ENCODE measurements at places on chromosomes 6 and 20. TPM values are rescaled to one million over a fixed set of nuclear protein-coding genes. Genes with fewer than 3 reads are reported as not detected.

BMP6 gene
- 0.77 TPM for total RNA-seq

CD83 gene
- total RNA-seq = 1.9 TPM

FAM83C gene
- total RNA-seq = not detected

WFDC12 gene
- total RNA-seq = not detected

LGSN gene
- total RNA-seq = not detected

SHLD1 gene
- 3.2 TPM for total RNA-seq

FAM135A gene
- total RNA-seq = 4.9 TPM

IRF4 gene
- total RNA-seq = 0.63 TPM

MCM8 gene
- total RNA-seq = 2.1 TPM

BTN1A1 gene
- not detected for total RNA-seq

TINAG gene
- total RNA-seq = not detected

GRM1 gene
- total RNA-seq = 0.17 TPM

CDH4 gene
- total RNA-seq = 0.32 TPM

All from bronchial smooth muscle cell (primary cell).